ENCODE measurements at places on chromosomes 3 and 15.
A peak's percentile ranks its signal among the peaks of the same experiment; 100 is the strongest.

DNA sequence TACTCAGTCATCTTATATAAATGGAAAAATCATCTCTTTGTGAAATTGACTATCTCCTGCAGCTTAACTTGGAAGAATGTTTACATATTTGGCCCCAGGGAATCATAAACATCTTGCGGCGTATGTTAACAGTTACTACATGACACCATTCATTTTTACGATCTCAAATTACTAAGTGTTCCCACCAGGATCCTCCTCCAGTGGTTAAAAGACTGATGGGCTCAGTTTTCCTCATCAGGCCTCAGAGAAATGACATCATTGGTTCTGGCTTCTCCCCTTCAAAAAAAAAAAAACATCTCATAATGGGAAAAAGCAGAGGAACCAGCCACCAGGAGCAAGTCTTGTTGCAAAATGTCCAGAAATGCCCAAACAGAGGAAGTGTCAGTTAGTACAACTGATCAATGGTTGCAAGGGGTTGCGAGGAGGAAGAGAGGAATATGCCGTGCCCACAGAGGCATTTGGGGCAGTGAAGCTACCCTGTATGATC is 70.5 kb upstream of the LIPC start:
- DNase-seq = peak; percentile 61

DNA sequence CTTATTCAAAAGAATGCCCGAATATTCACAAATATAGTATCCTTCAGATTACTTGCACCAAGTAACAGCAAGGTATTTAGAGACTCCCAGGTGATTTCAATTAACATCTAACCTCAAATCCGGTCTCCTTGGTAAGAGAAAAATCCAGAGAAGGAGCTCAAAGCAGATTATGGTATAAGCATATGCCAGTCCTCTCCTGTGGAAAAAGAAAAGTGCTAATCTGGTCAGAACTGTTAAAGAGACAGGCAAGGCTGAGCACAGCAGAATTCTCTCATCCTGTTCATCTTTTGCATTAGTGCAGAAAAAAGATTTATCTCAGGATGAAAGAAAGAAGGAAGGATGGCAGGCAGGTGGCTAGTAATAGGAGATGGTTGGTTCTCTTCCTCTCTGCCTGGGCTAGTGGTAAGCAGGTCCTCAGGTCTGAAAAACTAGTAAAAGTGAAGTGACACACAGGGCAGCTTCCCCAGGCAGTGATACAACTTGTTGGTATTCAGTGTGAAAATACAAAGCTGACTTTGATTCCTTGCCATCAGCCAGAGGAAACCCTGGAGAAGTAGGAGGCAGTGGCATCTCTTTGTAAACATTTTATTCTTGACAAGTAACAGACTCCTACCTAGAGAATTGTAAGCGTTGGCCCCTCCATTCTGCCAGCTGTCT is 14.2 kb downstream of the ATXN7 start:
- no peak for DNase-seq

- no peak for DNase-seq
These were observed 311.2 kb upstream of the MCTP2 start for GRCh38 chr15:93920204-93920603.

- DNase-seq = peak; percentile 5
These were observed 20.8 kb upstream of the FAN1 start for GRCh38 chr15:30882849-30883433.

GRCh38 chr3:57097536-57097935 is 37.1 kb downstream of the SPATA12 start:
- DNase-seq = no peak

GRCh38 chr3:117622171-117622841 is 912.7 kb downstream of the TUSC7 start:
- peak; percentile 83 for DNase-seq

GRCh38 chr3:24963762-24964625 is 464.1 kb upstream of the RARB start:
- peak; percentile 48 for DNase-seq

- DNase-seq = peak; percentile 24
These were observed 1222.1 kb downstream of the OTOL1 start for GRCh38 chr3:162718697-162719096.

GRCh38 chr3:144622845-144623244 is 651.2 kb downstream of the DIPK2A start:
- no peak for DNase-seq

GRCh38 chr3:190396001-190396400 is 8.0 kb downstream of the CLDN16 start:
- DNase-seq = no peak

DNA sequence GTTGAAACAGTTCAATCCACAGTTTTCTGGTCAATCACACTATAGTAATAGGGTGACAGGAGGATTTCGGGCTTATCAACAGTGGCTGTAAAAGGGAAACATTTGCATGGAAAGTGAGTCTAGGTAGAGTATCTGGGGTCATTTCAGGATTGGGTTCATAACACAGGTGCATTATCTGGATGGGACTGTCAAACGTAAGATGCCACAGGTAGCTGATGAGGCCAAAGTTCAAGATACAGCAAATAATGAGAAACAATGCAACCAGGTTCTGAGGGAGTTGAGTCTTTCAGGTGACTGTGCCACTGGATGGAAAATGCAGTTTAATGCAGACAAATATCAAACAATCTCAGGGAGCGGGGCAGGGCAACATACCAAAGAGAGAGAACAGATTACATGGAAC is 62.2 kb downstream of the WDR76 start:
- DNase-seq = no peak

GRCh38 chr3:99918715-99919114 is 101.1 kb downstream of the CMSS1 start:
- DNase-seq = peak; percentile 77

- no peak for DNase-seq
These were observed 89.5 kb downstream of the FGF12 start for GRCh38 chr3:192637803-192638202.

- no peak for DNase-seq
These were observed 464.3 kb upstream of the WNT5A start for GRCh38 chr3:55951388-55951787.

GRCh38 chr3:32841867-32842470 is 24.2 kb downstream of the TRIM71 start:
- DNase-seq = no peak

DNA sequence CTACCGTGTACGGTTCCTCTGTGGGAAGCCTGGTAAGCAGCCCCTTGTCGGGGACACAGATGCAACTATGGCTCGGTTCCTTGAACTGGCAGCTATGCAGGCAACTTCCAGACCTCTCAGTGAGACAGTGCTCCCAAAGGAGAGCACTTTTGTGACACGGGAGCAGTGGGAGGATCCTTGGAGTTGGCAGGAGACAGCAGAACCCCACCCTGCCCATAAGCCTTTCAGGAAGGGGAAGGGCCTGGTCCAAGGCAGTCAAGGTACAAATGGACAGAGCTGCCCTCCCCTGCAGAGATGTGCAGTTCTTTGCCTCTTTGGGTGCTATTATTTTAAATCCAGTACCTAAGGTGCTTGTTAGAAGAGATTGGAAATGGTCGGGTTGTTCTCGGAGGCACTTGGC is 94.5 kb downstream of the MESD start:
- no peak for DNase-seq

- DNase-seq = peak; percentile 31
These were observed 723.9 kb upstream of the ZNF385D start for GRCh38 chr3:22474706-22475445.

DNA sequence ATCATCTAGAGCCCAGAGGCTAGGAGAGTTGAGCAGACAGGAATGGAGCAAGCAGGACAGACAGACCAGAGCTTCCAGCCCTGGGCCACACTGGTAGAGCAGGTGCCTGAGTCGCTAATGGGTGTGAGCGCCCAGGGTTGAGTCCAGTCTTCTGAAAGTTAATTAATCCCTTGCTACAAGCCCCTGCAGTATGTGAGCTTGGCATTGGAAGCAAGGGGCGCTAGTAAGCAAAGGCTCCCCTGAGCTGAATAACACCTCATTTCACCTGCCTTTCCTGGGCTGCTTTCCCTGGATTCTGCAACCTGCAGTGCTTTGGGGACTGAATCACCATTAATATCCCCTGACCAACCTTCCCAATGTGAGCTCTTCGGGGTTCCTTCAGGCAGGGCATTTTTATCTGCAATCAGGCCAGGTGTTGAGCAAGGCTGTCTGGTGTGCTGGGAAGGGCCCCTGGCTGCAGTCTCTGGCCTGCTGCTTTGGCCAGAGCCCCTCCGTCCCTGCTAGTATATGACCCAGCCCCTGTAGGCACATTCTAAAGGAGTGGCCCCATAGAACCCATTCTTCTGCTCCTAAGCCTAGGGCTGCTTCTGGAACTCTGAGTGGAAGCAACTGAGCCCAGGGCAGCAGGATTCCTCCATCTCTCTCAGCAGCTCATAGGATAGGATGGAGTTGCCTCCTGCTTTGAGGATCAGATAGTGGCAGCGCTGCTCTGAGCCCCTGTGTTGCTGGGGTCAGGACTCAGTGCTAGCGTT is 45.1 kb upstream of the EPHB1 start:
- no peak for DNase-seq

DNA sequence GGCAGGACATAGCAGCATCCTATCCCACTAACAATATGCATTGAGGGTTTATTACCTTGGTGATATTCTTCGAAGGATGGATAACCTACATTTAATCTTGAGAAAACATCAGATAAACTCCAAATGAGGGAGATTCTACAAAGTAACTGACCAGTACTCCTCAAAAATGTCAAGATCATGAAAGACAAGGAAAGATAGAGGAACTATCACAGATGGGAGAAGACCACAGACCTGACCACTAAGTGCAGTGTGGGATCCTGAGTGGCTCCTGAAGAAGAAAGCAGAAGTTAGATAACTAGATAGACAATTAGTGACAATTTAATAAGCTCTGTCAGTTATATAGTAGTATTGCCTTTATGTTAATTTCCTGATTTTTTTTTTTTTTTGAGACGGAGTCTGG is 17.7 kb upstream of the CGNL1 start:
- no peak for DNase-seq

GRCh38 chr3:41148901-41149300 is 50.4 kb upstream of the CTNNB1 start:
- DNase-seq = no peak

GRCh38 chr3:120425572-120426250 is 25.1 kb downstream of the FSTL1 start:
- DNase-seq = peak; percentile 95

DNA sequence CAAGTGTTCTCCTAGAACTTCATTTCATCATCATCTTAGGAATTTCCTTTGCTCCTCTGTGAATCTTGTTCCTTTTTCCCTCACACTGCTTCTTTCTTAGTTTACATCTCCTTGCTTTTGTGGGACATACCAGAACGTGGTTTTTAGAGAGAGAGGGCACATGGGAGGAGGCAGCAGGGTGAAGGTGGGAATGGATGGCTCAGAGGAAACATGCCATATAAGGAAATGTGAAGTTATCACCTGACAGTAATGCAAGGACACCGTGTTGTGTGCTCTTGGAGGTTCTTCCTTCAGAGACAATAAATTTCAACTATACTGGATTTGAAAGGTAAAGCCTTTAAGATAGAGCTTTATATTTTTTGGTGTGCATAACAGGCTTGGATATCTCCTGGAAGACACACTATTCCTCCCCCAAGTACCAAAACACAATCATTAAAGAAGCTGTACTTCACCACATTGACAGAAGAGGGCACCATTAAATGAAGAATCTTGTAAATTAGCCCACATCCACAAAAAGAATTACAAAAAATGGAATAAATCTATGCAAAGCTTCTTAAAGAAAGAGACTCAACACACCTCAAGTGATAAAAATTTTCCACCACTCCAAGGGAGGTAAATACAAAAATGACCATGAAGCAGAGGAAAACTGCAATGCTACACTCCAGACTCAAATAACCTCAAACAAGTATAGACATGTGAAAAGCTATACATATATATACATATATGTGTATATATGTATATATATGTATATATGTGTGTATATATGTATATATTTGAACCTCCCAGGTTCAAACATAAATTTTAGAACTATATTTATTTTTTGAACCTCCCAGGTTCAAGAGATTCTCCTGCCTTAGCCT is 26.1 kb downstream of the RPL39L start:
- DNase-seq = peak; percentile 65

DNA sequence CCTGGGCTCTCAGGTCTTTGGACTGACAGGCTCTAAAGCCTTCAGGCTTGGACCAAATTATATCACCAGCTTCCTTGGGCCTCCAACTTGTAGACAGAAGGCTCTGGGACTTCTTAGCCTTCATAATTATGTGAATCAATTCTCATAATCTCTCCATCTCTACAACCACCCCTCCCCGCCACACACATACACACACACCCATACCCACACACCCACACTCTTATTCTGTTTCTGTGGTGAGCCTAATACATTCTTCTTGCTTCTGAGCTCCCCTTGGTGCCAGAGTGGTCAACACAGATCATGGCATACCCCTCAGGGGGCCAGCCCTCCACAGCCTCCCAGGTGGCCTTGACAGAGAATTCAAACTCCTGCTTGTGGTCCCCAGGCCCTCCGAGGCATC is 5.6 kb upstream of the NUP210 start:
- no peak for DNase-seq
